ENCODE measurements at places on chromosomes 3 and 15.

DNA sequence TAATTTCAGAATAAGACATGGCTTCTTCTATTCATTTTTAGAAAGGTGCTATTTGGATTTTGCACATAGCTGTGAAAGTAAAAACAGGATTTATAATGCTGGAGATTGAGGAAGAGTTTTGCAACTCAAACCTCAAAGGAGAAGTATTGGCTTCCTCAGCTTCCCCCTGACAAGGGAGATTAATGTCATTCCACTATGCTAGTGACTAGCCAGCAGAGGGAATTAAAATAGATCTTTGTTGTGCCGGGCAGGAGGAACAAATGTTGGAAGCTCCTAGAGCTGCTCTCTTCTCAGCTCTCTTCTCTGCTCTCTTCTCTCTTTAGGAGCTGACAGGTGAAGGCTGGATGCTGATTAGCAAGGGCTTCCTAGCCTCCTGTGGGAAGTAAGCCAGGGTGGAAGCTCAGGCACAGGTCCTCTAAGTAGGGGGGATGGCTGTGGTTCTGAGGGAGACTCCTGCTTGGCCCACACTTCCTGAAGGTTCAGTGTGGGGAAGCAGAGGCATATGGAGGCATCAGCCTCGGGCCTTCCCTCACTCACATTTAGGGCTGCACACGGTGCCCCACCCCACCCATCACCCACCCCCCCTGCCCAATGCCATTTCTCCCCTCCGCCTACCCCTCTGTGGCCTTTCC lies 29.6 kb downstream of the CX3CR1 start:
- no peak for DNase-seq

- no peak for DNase-seq
These were observed 235.6 kb downstream of the MYRIP start for GRCh38 chr3:40045051-40045450.

GRCh38 chr3:49469037-49469935 lies 781 bp upstream of the DAG1 start:
- peak; percentile 43 for DNase-seq

DNA sequence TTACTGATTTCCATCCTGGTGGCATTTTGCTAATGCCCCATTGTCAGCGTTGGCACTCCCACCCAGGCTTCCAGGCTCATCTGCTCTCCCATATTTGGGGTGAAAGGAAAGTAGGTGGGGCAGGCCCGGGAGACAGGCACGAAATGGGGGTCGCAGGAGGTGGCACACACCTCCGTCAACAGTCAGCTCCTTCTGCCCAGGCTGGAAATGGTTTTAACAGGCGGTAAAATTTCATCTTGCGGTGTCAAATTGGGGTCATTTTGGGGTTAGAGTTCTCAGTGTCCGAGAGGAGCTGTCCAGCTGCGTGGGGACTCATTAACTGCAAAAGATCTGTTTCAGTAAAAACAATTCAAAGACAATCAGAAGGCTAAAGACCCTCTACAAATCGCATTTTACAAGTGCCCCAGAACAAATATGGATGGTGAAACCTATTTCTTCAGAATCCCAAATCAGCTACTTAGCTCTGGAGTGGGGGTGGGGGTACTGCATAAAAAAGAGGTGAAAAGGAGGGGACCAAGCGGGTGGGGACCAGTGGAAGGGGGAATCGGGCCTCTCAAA lies 4.2 kb upstream of the MEIS2 start:
- no peak for DNase-seq

- no peak for DNase-seq
These were observed 136.0 kb upstream of the PTPRG start for GRCh38 chr3:61425356-61425755.

- no peak for DNase-seq
These were observed 299.8 kb upstream of the GPR149 start for GRCh38 chr3:154729741-154730140.

DNA sequence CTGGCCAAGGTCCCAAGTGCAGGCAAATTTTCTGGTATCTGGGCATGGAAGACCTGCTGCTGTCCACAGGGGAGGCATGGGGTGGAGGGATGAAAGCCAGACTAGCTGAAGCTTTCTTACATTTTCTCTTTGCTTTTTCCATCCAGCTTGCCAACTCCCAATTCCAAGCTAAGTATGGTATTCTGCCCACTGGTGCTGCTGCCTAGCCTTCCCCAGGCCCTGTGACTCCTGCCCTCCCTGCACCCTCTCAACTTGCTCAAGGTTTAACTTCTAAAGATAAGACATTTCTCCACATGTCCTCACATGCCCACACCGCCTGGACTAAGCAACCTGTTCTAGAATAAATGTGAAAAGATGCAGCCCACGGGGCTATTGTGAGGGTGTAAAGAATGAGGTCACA lies 59.5 kb upstream of the HACD2 start:
- DNase-seq: no peak

DNA sequence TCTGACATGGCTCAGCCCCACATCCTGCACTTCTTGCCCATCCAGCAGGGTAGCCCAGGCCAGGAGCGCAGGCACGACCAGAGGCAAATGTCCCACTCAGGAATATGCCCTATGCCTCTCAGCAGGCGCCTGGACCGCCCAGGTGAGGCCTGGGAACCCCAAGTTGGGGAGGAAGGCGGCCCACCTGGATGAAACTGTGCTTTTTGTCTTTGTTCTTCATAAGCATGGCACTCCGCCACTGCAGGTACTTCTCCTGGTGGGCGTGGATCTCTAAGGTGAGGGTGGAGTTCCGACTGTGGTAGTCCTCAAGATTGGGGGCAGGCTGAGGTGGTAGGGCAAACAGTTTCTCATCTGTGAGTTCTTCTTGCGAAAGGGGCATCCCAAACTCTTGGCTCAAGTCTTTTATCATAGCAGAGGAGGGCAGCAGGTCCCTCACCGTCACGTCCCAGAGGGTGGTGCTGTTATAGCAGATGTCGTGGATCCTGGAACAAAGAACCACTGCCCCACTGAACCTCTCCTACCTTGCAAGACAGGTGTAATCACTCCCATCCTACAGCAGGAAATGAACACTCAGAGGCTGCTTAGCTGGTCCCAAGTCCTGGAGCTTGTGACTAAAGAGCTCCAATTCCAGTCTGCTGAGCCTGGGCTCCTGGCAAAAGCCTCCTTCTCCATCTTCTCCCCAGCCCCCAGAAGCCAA lies 53.2 kb downstream of the ACAD9 start:
- no peak for DNase-seq

DNA sequence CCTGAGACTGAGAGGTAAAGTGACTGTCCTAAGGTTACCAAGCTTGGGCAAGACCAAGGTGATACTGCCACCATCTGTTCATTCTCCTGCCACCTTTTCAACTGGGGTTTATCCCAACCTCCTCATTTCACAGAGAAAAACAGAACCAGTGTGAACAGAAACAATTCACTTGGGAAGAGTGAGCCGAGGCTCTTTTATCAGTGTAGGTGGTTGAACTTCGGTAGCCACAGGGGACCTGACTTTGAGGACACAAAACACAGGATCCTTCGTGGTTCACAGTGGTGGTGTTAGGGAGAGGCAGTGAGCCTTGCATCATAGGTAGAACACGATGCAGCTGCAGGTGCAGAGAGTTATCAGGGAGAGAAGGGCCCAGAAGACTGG lies 72.8 kb upstream of the ICE2 start:
- no peak for DNase-seq
